ENCODE measurements at places on chromosomes 5 and 9. TPM values are rescaled to one million over a fixed set of nuclear protein-coding genes. Genes with fewer than 3 reads are reported as not detected.

Gene ADAMTS12
- 2.4 TPM for total RNA-seq

Gene CACNA1B
- total RNA-seq: 0.09 TPM

Gene LOX
- 40.6 TPM for total RNA-seq

Gene C9orf50
- total RNA-seq: not detected

Gene PCSK5
- 0.77 TPM for total RNA-seq

Gene PCDHA2
- total RNA-seq: under 0.01 TPM

Gene APC
- total RNA-seq: 66.0 TPM

Gene UNC5A
- total RNA-seq: 0.26 TPM
